ENCODE measurements at places on chromosomes 2 and 18.

DNA sequence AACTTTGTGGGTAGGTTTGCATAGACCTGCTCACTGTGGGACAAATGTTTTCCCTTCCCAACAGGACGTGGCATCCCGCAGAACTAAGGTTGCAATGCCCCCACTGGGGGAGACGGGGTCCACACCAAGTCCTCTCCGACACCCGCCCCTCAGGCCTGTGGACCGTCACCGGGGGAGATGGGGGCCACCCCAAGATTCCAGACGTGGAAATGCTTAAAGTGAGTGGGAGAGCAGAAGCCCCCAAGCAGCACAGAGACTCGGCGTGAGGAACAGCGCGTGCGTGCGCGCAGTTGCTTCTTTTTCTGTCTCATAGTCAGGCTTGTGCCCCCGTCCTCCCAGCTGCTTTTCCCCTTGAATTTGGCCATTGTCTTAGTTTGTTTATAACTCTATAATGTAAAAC is 826.3 kb upstream of the SALL3 start:
- no peak for DNase-seq

- peak; percentile 67 for DNase-seq
These were observed 5.1 kb upstream of the RAB27B start for GRCh38 chr18:54822872-54823845.

GRCh38 chr2:65299246-65299645 is 71.6 kb downstream of the ACTR2 start:
- DNase-seq, result peak; percentile 89

- DNase-seq, result peak; percentile 82
These were observed 499.0 kb downstream of the TMX3 start for GRCh38 chr18:68215931-68216330.

- peak; percentile 93 for DNase-seq
These were observed 57.3 kb upstream of the KLF7 start for GRCh38 chr2:207223051-207223450.

DNA sequence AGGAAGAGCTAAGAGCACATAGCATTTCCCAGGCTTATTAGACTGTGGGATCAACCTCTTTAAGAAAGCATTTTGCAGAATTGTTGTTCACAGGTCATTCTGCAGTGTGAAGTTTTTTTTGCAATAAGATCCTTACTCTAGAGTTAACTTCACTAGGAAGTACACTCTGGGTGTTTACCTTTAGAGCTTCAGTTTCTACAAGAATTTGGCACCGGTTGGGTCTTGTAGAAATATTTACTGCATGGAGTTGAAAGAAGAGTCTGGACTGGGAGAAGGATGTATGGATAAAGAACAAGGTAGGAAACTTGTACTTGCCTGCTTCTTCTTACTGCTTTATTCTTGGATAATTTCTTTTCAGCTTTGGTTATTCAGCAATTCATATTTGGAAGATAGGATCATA is 944.9 kb upstream of the GYPC start:
- DNase-seq, result no peak

GRCh38 chr2:232362174-232362900 is 16.2 kb upstream of the ALPP start:
- DNase-seq, result no peak

GRCh38 chr18:31970617-31971016 is 27.7 kb upstream of the TRAPPC8 start:
- no peak for DNase-seq

- no peak for DNase-seq
These were observed 6.4 kb upstream of the NEUROD1 start for GRCh38 chr2:181686576-181687185.

- DNase-seq, result no peak
These were observed 1.4 kb upstream of the CASP8 start for GRCh38 chr2:201258666-201259615.

- DNase-seq, result peak; percentile 74
These were observed 181.8 kb downstream of the PHLPP1 start for GRCh38 chr18:62897153-62897552.

DNA sequence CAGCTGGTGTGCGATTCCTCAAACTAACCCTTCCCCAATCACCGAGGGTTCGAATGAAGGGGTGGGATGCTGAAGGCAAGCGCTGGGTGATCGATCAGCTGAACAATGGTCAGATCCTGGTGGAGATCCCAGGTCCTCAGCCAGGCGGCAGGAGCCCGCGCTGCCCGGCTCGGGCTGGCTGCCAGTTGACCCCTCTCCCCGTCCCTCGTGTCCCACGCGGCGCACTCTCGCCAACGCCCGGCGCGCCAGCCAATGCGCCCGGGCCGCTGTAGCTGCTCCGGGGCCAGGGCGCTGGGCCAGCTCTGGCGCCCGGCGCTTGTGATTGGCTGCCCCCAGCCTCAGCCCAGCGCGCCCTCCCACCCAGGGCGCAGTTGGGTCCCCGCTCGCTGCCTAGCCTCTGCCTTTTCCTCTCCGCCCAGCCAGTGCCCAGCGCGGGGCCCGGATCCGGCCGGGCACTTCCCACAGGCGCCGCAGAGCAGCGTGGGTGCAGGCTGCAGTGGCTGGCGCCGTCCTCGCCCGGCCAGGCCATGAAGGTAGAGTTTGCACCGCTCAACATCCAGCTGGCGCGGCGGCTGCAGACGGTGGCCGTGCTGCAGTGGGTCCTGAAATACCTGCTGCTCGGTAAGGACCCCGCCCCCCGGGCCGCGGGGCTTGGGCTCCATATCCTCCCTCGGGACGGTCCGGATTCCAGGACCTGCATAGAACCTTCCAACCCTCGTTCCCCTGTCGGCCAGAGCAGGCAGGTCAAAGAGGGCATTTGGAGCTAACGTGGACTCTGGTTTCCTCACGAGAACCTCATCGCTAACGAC is at the start of gene MOGAT1:
Gene MOGAT1 (plus strand): TSS at position 400 of the 809 bp plus-strand sequence. CDS start 128 bp downstream, at position 528.
- no peak for DNase-seq

DNA sequence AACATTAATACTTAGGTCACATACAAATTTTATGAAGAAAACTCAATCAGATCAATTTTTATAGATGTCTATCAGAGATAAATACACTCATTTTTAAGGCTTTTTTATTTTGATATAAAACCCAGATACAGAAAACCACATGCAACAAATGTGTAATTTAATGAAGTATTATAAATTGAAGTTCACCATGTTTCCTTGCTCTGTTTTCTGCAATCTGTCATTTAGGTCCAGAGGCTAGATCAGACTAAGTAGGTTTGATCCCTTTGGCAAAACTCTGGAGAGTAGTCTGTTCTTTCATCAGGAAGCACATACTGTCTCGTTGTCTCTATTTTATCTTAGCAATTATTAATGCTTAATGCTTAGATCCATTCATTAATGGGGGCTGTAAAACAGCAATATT is 841.6 kb downstream of the MBD2 start:
- DNase-seq, result no peak

DNA sequence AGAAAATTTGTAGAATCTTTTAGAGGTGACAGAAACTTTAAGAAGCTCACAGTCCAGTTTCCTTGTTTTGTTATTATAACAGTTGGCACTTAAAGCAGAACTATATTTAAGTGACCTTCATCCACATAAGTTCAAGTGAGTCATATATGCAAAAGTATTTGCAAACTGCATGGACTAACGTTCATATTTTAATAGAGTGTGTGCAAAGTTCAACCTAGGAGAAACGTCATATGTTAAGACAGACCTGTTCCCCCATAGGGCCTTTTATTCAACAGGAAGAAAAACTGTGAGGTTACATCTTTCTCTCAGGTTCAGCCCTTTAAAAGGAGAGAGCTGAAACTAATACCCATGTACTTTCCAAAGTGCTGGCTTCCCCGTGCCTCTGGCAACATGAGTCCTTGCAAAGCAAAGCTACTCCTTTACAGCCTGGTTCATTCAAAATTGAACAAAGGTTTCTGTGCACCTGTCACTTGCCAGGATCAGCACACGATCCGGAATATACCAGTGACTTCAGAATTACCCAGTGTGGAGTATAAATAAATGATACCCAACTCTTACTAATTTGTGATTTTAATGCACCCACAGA is 280.0 kb upstream of the RAB12 start:
- peak; percentile 67 for DNase-seq

DNA sequence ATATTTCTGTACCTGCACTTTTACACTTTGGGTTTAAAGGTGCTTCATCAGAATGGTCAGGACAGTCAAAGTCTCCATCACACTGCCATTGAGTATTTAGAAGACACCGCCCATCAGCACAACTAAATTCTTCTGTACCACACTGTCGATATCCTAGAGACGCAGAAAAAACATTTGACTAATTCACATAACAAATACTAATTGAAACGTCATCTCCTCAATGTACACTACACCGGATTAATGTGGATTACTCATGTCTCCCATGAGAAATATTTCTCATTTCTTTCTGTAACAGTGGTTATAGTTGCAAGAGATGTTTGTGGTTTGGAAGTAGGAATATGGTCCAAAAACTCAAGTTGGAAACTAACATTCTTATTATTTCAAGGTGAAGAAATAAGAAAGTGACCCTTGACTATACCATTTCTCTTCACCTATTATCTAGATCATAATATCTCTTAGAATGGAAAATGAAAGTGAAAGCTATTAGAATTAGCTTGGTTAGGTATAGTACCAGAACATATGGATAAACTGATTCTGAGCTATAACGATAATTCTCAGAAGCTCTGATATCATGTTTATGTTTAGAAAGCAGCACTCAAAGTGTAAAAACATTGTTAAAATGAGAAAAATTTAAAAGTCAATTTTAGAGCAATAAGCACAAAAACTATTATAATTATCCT is 1627.7 kb downstream of the LRP1B start:
- peak; percentile 94 for DNase-seq

GRCh38 chr2:82342356-82342755 is 2037.8 kb upstream of the LRRTM1 start:
- DNase-seq, result peak; percentile 56

DNA sequence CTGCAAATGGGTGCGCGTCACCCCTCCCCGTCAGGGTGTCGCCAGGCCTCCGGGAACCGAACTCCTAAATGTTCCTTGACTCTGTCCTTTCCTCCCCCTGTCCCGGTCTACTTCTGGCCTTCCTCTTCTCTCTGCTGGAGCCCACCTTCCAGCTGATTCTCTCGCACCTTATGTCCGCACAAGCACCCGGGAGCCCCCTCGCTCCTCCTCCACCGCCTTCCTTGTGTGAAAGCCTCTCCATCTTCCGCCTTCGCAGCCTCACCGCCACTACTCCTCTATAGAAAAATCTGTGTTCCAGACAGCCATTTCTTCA is 627 bp upstream of the KIF3C start:
- no peak for DNase-seq

- no peak for DNase-seq
These were observed 10.4 kb downstream of the GAREM1 start for GRCh38 chr18:32460171-32460731.

- DNase-seq, result no peak
These were observed 741.7 kb downstream of the PLCL1 start for GRCh38 chr2:198546122-198546521.

GRCh38 chr18:57589161-57589560 is 2.7 kb upstream of the FECH start:
- DNase-seq, result no peak

DNA sequence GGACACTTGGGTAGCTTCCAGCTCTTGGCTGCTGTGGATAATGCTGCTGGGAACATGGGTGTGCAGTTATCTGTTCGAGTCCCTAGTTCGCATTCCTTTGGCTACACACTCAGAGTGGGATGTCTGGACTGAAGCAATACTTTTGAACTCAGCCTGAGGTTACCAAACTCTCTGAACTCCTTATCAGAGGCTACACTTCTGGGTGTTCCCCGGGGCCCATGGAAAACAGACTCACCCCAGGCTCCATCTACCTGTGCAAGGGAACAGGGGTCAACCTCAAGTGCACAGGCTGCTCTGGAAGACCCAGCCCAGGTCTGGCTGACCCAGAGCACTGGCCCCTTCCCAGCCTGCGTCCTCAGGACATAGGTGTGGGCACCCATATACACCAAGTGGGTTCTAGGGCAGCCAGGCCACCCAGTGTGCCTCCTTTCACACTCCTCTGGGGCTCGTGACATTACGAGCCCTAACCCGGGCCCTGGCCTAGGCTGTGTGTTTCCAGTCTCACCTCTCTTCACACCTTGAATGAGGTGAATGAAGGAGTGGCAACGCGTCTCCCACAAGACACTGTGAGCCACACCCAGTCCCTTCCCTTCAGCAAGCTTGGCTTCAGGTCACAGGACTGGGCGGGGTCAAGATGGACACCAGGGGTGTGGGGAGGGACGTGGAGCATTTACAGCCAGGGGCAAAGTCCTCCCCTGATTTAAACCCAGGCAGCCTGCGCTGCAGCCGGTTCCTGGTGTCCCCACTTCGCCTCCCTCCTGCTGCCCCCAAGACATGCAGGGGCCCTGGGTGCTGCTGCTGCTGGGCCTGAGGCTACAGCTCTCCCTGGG is at the start of gene ALPI:
Gene ALPI (plus strand): TSS at position 728 of the 830 bp plus-strand sequence. CDS start 47 bp downstream, at position 775.
- DNase-seq, result no peak

- DNase-seq, result peak; percentile 57
These were observed 72.0 kb upstream of the SH3BP4 start for GRCh38 chr2:234879671-234880455.

GRCh38 chr2:181828122-181828705 is 63.3 kb upstream of the ITPRID2 start:
- DNase-seq, result no peak

DNA sequence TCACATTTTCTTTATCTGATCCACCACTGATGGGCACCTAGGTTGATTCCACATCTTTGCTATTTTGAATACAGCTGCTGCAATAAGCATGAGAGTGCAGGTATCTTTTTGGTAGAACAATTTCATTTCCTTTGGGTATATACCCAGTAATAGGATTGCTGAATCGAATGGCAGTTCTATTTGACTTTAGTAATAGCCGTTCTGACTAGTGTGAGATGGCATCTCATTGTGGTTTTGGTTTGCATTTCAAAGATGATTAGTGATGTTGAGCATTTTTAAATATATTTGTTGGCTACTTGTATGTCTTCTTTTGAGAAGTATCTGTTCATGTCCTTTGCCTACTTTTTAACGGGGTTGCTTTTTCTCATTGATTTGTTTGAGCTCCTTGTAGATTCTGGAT is 72.3 kb downstream of the CCDC138 start:
- peak; percentile 55 for DNase-seq

DNA sequence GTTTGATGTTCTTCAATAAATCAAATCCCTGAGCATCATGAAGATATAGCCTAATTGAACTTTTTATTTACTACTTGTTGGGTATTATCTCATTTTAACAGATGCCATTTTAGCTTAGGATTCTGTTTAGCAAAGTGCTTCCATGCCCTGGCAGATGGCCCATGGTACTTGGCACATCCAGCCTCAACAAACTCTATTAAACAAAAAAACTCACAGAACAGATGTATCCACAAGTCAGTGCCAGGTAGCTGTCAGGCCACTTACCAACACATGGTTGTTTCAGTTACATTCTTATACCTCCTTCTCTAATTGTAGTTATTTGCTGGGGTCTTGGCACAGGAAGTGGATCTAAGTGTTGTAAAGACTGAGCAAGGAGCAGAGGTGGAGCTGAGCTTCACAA is 29.6 kb downstream of the GAD1 start:
- DNase-seq, result no peak

- no peak for DNase-seq
These were observed 281.8 kb upstream of the CDH2 start for GRCh38 chr18:28458751-28459150.

Data from fibroblast of skin of back (primary cell).